ENCODE measurements at places on chromosomes 1 and 21. TPM values are rescaled to one million over a fixed set of nuclear protein-coding genes. Genes with fewer than 3 reads are reported as not detected.
A peak's percentile ranks its signal among the peaks of the same experiment; 100 is the strongest.

The PAPPA2 gene
- total RNA-seq: 0.88 TPM

DNA sequence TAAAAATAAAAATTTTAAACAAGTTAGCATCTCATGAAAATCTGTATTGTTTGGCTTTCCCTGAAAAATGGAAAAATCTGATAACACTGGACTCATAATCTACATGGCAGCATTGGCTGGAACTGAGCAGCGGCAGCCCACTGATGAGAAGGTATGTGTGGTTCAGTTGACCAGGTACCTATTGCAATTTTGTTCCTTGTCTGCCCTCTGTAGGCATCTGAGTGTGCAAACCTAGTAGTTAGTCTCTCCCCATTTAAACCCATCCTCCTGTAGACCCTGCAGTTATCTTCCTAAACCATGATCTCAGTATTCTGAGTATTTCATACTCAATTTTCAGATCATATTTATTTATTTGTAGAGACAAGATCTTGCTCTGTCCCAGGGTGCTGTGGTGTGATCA, 59.4 kb upstream of the SERBP1 start:
- DNase-seq: no peak

The AMY2A gene
- not detected for total RNA-seq

GRCh38 chr1:15836772-15837669, 10.5 kb upstream of the SPEN start:
- peak; percentile 54 for DNase-seq

- no peak for DNase-seq
Measured at GRCh38 chr1:33261344-33261743, 5.1 kb downstream of the ZNF362 start.

The GPR52 gene
- total RNA-seq: 0.63 TPM

DNA sequence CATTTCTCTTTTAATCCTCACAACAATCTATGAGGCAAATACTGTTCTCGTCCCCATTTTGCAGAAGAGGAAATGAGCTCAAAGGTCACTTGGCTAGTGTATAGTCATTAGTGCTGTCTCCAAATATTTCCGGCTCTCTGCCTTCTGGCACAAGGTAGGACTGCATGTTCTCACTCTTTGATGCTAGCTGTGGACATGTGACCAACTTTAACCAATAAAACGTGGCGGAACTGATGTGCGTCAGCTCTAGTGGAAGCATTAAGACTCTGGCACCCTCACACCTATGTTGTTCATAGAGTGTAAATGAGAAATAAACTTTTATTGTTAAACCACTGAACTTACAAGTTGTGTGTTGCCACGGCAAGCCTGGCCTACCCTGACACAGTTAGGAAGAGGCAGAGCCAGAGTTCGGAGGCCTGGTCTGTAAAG, 5.0 kb upstream of the KIF21B start:
- no peak for DNase-seq

DNA sequence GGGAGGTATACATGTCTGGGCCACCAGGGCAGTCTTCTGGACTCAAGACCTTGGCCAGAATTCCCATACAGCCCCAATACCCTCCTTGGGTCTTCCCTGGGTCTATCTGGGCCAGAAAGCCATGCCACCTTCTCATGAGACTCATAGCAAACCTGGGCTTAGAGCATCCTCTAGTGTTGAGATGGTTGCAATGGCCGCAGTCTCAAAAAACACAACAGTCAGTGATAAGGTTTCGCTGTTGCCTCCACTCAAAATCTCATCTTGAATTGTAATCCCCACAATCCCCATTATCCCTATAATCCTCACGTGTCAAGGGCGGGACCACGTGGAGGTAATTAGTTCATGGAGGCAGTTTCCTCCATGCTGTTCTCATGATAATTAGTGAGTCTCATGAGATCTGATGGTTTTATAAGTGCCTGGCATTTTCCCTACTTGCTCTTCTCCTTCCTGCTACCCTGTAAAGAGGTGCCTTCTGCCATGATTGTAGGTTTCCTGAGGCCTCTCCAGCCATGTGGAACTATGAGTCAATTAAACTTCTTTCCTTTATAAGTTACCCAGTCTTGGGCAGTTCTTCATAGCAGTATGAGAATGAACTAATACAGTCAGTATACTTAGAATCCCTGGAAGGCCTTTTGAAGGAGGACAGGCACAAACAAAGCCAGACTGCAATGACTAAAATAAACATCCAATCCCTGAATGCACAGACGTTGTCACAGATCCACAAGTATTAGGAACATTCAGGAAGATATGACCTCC, 77.0 kb downstream of the CTH start:
- peak; percentile 23 for DNase-seq

GRCh38 chr1:37284053-37284452, 190.3 kb upstream of the ZC3H12A start:
- DNase-seq: no peak

GRCh38 chr1:5779608-5780323, 212.5 kb downstream of the NPHP4 start:
- DNase-seq: no peak

The MGST3 gene
- total RNA-seq: 133 TPM

The TMCO4 gene
- 3.1 TPM for total RNA-seq

- no peak for DNase-seq
Measured at GRCh38 chr1:33826311-33826710, 37.6 kb upstream of the HMGB4 start.

The DNALI1 gene
- 9.5 TPM for total RNA-seq

The SYTL1 gene
- total RNA-seq: 6.4 TPM

GRCh38 chr1:242568666-242569065, 44.2 kb upstream of the PLD5 start:
- DNase-seq: peak; percentile 54

DNA sequence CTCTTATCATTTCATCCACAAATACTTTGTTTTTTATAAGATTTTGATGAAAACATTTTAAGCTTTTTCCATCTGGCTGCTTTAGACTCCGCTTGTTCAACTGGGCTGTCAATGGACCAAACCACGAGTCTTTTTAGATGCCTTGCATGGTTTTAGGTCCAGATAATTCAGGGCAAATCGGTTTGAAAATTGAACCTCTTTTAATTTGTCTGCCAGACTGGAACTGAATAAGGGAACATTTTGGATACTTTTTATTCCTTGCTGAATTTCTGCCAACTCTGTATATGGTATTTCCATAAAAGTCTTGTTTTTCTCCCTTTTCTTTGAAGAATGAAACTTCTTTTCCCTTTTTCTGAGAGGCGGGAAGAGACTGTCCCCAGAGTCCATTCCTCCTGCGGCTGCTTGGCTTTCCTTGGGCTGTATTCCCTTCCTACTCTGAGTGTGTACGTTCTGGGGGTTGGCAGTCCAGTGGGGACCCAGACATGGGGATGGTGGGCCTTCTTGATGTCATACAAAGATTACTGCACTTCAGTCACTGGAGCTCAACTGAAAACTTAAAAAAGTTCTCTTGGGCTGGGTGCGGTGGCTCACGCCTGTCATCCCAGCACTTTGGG, 46.5 kb upstream of the CNN3 start:
- no peak for DNase-seq

- DNase-seq: no peak
Measured at GRCh38 chr1:62364721-62365120, 45.5 kb upstream of the KANK4 start.

GRCh38 chr1:204363335-204364114, 3.8 kb upstream of the PLEKHA6 start:
- no peak for DNase-seq

The CA6 gene
- total RNA-seq: not detected

GRCh38 chr1:19858893-19859292, 23.3 kb upstream of the OTUD3 start:
- DNase-seq: no peak

The CELA3B gene
- not detected for total RNA-seq

All from H1 (cell line).